ENCODE measurements at places on chromosomes 2 and 18.

- no peak for DNase-seq
Observed at GRCh38 chr2:203741566-203741965, 35.1 kb downstream of the CD28 start.

GRCh38 chr18:70426818-70427217 lies 138.0 kb downstream of the SOCS6 start:
- DNase-seq, result peak; percentile 59

DNA sequence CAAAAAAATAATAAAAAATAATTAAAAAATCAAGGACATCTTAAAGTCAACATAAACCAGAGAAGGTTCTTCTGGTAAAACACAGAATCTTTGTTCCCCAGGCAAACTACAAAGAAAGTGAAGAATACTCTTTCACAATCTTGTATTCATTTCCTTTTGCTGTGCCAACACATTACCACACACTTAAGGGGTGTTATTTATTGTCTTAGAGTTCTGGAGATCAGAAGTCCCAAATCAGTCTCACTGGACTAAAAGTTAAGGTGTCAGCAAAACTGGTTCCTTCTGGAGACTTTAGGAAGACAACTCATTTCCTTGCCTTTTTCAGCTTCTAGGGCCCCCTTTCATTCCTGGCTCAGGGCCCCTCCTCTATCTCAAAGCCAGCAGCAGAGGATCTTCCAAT lies 12.2 kb upstream of the CAB39 start:
- DNase-seq, result no peak

DNA sequence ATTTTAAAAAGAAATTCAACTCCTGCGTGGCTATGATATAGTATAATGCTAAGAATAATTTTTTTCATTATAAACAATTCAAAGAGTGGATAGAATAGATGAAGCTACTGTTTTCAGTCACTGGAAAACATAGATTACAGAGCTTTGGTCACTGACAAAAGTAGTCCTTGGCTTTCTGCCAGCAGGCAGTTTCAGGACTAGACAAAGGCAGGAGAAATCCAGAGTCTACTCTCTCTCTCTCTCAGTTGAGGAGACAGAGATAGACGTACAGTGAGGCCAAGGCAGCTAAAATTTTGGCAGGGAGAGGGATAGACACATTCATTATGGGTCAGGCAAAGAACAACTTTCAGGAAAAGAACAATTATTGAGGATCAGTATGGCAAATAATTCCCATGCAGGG lies 491.4 kb upstream of the CRIM1 start:
- DNase-seq, result no peak

GRCh38 chr18:76493213-76494161 lies 1.6 kb downstream of the ZNF516 start:
- DNase-seq, result no peak

- no peak for DNase-seq
Observed at GRCh38 chr2:109275120-109276012, 146.4 kb downstream of the SH3RF3 start.

- no peak for DNase-seq
Observed at GRCh38 chr2:218823196-218823855, 8.3 kb downstream of the PRKAG3 start.

Data from occipital lobe (tissue), 3 donors.